ENCODE measurements at places on chromosomes 5 and 9.

DNA sequence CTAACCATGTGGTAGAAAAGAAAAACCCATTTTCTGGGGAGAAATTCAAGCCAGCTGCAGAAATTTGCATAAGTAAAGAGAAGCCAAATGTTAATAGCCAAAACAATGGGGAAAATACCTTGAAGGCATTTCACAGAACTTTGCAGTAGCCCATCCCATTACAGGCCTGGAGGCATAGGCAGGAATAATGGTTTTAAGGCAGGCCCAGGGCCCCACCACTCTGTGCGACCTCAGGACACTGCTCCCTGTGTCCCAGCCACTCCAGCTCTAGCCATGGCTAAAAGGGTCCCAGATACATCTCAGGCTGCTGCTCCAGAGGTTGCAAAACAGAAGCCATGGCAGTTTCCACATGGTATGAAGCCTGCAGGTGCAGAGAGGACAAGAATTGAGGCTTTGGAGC, 253.3 kb downstream of the CTNND2 start:
- no peak for DNase-seq

DNA sequence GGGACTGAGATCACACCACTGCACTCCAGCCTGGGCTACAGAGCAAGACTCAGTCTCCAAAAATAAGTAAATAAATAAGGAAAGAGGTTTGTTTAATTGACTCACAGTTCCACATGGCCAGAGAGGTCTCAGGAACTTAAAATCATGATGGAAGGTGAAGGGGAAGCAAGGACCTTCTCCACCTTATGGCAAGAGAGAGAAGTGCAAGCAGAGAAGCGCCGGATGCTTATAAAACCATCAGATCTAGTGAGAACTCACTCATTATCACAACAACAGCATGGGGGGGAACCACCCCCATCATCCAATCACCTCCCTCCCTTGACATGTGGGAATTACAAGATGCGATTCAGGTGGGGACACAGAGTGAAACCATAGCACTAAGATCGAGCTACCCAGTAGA, 22.8 kb upstream of the RGMB start:
- DNase-seq = no peak

- no peak for DNase-seq
Measured at GRCh38 chr5:89095341-89095740, 212.4 kb upstream of the MEF2C start.

GRCh38 chr9:12726795-12727194, 33.6 kb downstream of the TYRP1 start:
- DNase-seq = no peak

- no peak for DNase-seq
Measured at GRCh38 chr9:100070104-100071041, 28.4 kb downstream of the ERP44 start.

DNA sequence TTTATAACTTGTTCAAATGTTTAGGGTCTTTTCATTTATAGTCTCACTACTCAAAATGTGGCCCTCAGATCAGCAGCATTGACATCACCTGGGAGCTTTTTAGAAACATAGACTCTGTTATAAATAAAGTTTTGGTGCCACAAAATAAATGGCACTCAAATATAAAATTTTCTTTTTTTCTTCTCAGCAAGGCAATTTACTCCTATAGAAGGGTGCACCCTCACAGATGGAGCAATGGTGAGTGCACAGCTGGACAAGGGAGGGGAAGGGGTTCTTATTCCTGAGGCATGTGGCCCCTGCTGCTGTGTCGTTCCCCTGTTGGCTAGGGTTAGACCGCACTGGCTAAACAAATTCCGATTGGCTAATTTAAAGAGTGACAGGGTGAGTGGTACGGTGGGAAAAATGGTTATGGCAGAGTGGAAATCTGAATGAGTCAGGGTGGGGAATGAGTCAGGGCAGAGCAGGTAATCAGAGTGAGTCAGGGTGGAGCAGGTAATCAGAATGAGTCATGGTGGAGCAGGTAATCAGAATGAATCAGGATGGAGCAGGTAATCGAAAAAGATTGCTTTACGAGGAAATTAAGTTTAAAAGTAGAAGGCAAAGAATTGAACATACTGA, 31.8 kb upstream of the C7 start:
- DNase-seq = no peak

DNA sequence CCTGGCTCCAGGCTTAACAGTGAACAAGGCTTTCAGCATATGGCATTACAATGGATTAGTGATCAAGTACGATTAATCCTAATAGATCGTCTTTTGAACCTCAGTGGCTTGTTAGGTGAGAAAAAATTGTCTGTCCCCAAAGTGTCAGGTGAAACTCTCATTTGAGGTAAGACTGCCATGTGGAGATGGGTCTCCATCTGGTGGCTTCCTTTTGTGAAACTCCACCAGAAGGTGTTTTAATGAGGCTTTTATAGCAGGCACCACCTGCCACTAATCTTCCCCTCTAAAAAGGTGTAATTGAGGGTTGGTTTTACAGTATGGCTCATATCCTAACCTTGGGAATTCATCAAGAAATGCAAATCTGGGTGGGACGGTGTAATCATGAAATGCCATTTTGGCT, 471.1 kb upstream of the MPDZ start:
- no peak for DNase-seq

- no peak for DNase-seq
Measured at GRCh38 chr5:132220491-132220890, 7.2 kb downstream of the P4HA2 start.

Measured in activated naive CD8-positive, alpha-beta T cell treated with anti-CD3 and anti-CD28 coated beads, Interleukin-2, amount 50 U/mL, for 16 hours (primary cell).